ENCODE measurements at places on chromosomes 2 and 18. TPM values are rescaled to one million over a fixed set of nuclear protein-coding genes. Genes with fewer than 3 reads are reported as not detected.

- no peaks in the 10 kb centered on the region for H3K36me3 ChIP-seq
- peak overlapping the region; percentile 41 for H3K4me3 ChIP-seq
- peaks cover 23% of the 10 kb centered on the region for H3K4me1 ChIP-seq
These were observed 51.4 kb downstream of the KCNF1 start for GRCh38 chr2:10963155-10963554.

DNA sequence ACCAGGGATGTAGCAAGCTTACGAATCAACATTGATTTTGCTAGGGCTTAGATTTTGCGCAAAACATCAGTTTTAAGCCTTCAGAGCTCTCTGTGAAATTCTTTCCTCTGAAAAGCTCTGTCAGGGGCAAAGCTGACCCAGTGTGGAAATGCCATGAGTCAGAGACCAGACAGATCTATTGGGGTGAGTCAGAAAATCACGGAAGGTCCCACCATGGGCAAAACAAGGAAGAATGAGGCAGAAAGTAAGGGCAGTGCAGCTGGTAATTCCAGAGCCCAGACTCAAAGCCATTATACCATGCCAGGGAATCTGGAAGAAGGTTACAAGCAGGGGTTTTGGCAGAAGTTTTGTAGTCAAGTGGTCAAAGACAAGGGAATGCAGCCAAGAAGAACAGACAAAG is 256.6 kb upstream of the CTAGE1 start:
- peaks cover 6% of the 10 kb centered on the region for H3K36me3 ChIP-seq
- peak overlapping the region; percentile 66 for H3K27ac ChIP-seq
- H3K4me1 ChIP-seq: peaks cover 40% of the 10 kb centered on the region
- peak overlapping the region; percentile 20 for H3K4me3 ChIP-seq

DNA sequence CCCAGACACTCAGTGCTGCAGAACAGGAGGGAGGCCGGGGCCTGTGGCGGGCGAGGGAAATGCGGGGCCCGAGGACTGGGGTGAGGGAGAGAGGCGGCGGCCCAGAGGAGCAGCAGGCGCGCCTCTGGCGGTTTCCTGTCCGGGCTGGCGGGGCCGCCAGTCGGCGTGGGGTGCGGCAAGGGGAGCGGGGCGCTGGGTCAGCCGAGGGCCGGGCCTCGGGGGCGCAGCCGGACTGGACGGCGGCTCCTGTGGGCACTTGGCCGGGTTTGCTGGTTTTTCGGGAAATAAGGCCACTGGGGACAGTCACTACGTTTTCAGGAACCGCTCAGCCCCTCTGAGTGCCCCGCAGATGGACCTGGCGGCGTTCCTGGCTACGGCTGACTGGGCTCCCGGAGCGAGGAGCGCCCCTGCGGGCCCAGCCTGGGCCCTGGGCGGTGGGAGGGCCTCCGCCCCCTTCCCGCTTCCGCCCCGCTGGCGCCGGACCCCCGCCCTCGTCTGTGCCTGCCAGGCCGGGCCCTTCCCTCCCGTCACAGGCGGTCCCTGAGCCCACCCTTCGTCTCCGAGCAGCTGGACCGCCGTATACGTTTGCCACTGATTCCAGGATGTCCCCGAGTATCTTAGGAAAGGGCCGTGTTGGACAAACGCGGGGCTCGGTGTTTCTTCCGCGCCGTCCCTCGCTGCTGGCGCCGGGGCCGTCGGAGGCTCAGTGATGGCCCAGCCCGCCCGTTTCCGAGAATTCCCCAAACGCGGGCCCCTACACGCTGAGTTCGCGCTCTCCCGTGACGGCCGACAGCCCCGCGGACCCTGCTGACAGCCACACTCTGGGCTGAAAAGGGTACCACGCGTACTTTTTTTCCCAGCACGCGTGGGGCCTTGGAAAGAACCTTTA is 84.6 kb downstream of the FAM210A start:
- H3K4me1 ChIP-seq: no peaks in the 10 kb centered on the region
- DNase-seq: no peak
- H3K36me3 ChIP-seq: peaks cover 5% of the 10 kb centered on the region
- H3K4me3 ChIP-seq: no peak overlapping the region
- H3K27ac ChIP-seq: no peak overlapping the region

GRCh38 chr2:191078165-191078867 is 64.3 kb upstream of the STAT1 start:
- H3K27me3 ChIP-seq: peaks cover 4% of the 10 kb centered on the region
- H3K27ac ChIP-seq: no peak overlapping the region
- no peaks in the 10 kb centered on the region for H3K4me1 ChIP-seq

DNA sequence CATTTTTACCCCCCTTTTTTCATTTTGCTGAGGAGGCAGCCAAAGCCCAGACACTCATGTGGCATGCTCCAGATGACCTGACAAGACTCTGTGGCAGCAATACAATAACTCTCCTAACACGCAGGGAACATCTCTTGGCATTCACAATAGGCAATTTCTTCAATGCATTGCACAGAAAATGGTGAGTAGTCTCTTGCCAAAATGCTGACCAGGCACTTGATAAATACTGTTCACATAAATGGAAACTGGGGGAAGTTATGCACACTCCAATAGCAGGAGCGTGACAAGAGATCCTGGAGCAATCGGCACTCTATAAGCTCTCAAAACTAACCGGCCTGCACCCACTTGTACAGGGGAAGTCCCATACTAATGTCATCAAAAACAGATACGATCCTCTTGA is 66.3 kb downstream of the NBAS start:
- no peak overlapping the region for H3K27ac ChIP-seq
- no peak overlapping the region for H3K4me3 ChIP-seq
- DNase-seq: no peak
- H3K4me1 ChIP-seq: peaks cover 13% of the 10 kb centered on the region
- H3K36me3 ChIP-seq: peaks cover 42% of the 10 kb centered on the region

GRCh38 chr2:150156415-150156814 is 331.1 kb downstream of the RND3 start:
- peaks cover 5% of the 10 kb centered on the region for H3K4me1 ChIP-seq
- H3K4me3 ChIP-seq: no peak overlapping the region
- no peaks in the 10 kb centered on the region for H3K36me3 ChIP-seq
- DNase-seq: no peak
- H3K27ac ChIP-seq: no peak overlapping the region
- H3K27me3 ChIP-seq: no peaks in the 10 kb centered on the region

- peaks cover 12% of the 10 kb centered on the region for H3K4me1 ChIP-seq
- H3K27ac ChIP-seq: no peak overlapping the region
- H3K36me3 ChIP-seq: no peaks in the 10 kb centered on the region
These were observed 265.4 kb downstream of the HRH4 start for GRCh38 chr18:24725644-24726415.

- DNase-seq: no peak
- H3K27ac ChIP-seq: no peak overlapping the region
- 0 out of 2 replicates have a peak overlapping the region, but pooled peaks have one; percentile 5 for H3K4me3 ChIP-seq
- H3K27me3 ChIP-seq: no peaks in the 10 kb centered on the region
- peaks cover 32% of the 10 kb centered on the region for H3K4me1 ChIP-seq
- H3K36me3 ChIP-seq: peaks cover 12% of the 10 kb centered on the region
These were observed 160.9 kb downstream of the FBXO15 start for GRCh38 chr18:73986711-73987110.

DNA sequence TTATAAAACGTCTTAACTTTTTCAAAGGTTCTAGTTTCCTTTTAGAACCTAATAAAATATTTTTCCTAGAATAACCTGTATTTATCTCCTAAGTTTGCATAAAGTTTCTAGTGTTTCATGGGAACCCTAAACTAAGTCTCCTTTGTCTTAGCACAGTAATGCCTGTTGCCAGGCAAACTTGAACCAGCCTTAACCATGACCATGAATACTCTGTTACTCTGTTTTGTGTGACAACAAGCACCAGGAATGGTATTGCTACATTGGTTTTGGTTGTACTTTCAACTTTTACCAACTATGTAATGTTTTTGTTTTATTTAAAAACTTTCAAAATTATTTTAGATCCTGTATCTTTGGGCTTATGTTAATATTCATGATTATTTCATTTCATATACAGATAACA is 137.6 kb downstream of the CERS6 start:
- H3K27ac ChIP-seq: no peak overlapping the region
- H3K27me3 ChIP-seq: no peaks in the 10 kb centered on the region
- no peak for DNase-seq
- H3K4me1 ChIP-seq: no peaks in the 10 kb centered on the region
- no peak overlapping the region for H3K4me3 ChIP-seq
- no peaks in the 10 kb centered on the region for H3K36me3 ChIP-seq

GRCh38 chr2:186558512-186559276 is 31.2 kb upstream of the ITGAV start:
- peak; percentile 20 for DNase-seq
- H3K27ac ChIP-seq: peak overlapping the region; percentile 10
- no peaks in the 10 kb centered on the region for H3K27me3 ChIP-seq
- H3K4me1 ChIP-seq: peaks cover 26% of the 10 kb centered on the region
- peaks cover 6% of the 10 kb centered on the region for H3K36me3 ChIP-seq

GRCh38 chr18:12839057-12839525 is 44.9 kb downstream of the PTPN2 start:
- peak overlapping the region; percentile 86 for H3K27ac ChIP-seq
- H3K27me3 ChIP-seq: no peaks in the 10 kb centered on the region
- H3K4me1 ChIP-seq: peaks cover 61% of the 10 kb centered on the region

- H3K4me1 ChIP-seq: peaks cover 16% of the 10 kb centered on the region
- H3K27me3 ChIP-seq: no peaks in the 10 kb centered on the region
- no peaks in the 10 kb centered on the region for H3K36me3 ChIP-seq
- no peak overlapping the region for H3K4me3 ChIP-seq
- H3K27ac ChIP-seq: no peak overlapping the region
These were observed 323.2 kb upstream of the TFPI start for GRCh38 chr2:187877391-187877790.

DNA sequence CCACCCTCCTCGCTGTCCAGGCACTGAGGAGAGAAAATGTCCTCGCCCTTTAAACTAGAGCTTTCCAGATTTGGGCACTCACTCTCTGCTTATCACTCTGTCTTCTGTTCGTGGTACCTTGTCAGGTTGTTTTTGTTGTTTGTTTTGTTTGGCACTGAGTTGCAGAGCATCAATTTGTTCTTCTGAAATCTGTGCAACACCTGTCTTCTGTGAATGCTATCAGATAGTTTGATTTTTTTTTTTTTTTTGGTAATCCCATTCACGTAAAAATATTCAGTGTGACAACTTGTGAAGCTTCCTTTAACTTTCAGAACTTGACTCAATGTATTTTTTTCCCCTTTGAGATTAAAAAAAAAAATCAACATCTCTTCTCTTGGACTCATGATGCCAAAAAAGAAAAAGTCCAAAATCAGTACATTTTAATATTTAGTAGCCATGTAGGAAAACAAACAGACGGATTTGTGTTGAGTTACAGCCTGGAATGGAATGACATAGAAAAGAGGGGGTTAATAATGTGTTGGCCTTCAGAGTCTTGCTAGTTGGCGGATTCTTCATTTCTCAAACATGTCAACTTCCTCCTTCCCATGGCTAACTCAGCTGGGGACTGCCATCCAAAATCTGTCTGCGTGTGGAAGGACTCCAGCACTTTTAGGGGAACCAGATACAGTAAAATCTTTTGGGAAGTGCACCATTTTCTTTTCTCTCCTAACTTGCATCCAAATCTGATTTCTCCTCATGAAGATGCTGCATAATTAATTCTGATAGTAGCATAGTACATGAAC is 1.6 kb downstream of the TMEM178A start:
- DNase-seq: no peak
- peak overlapping the region; percentile 49 for H3K4me3 ChIP-seq
- peaks cover 16% of the 10 kb centered on the region for H3K4me1 ChIP-seq
- H3K36me3 ChIP-seq: no peaks in the 10 kb centered on the region
- H3K27me3 ChIP-seq: peaks cover 34% of the 10 kb centered on the region

GRCh38 chr2:95343429-95344214 is 46.5 kb downstream of the KCNIP3 start:
- H3K4me3 ChIP-seq: no peak overlapping the region
- no peak for DNase-seq

DNA sequence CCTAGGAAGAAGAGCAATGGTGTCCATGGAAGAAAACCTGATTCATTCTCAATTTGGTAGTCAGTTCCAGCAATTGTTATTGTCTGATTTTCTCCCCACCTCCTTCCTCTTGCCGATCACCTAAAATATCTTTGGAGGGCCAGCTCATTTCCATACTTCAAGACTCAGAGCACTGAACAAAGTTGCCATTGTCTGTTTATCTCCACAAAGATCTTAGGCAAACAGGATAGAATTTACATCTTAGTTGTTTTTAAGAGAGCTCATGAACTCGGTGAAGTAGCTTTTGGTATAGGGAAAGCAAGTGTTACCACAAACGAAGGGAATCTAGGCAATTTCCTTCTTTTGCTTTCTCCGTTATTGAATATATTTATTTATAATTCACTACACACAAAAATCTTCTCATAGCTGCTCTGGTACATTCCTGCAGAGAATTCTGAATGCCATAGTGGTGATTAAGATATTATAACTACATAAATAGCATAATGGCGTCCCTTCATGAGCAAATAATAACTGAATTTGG is 41.5 kb upstream of the CHST9 start:
- H3K4me1 ChIP-seq: no peaks in the 10 kb centered on the region
- no peak overlapping the region for H3K4me3 ChIP-seq
- H3K27ac ChIP-seq: no peak overlapping the region
- H3K36me3 ChIP-seq: peaks cover 13% of the 10 kb centered on the region

DNA sequence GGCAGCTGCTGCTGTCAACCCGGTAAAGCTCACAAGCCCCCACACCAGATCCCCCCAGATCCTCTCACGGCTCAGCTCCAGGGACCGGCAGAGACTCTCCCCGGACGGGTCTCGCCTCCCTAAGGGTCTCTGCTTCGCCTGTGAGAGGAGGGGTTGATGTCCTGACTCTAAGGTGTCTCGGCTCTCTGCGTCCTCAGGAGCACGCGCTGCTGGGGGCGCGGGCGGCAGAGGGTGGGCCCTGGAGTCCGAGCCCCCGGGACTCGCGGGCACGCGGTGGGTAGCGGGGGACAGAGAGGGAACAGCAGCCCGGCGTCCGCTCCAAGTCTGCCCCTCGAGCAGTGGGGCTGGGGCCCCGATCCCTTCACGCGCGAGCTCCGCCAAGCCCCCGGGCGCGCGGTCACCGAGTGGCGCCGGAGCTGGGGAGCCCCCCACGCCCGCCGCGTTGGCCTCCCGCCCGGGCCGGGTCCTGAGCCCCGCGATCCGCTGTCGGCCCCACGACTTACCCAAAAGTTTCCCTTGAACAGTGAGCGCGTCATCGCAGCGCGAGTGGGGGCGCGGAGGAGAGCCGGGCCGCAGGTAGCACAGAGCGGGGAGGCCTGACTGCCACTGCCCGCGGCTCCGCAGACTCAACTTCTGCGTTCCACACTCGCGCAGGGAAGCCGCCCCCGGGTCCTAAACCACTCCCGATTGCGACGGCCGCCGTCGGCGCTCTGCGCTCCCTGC is at the start of gene PSTPIP2:
Gene PSTPIP2, minus strand, starts transcription at position 608 of the 723 bp plus-strand sequence. Its CDS starts 72 bp downstream, at position 536.
- peaks cover 49% of the 10 kb centered on the region for H3K4me1 ChIP-seq
- peak within 1 kb of the TSS; percentile 52 for H3K27ac ChIP-seq
- H3K4me3 ChIP-seq: peak within 1 kb of the TSS; percentile 85

TGFA gene
- 0.24 TPM for total RNA-seq

DSG1 gene
- not detected for total RNA-seq

VWA3B gene
- total RNA-seq: not detected

UGT1A10 gene
- total RNA-seq: not detected

FABP1 gene
- not detected for total RNA-seq
